ENCODE measurements at places on chromosomes 3 and 15.

DNA sequence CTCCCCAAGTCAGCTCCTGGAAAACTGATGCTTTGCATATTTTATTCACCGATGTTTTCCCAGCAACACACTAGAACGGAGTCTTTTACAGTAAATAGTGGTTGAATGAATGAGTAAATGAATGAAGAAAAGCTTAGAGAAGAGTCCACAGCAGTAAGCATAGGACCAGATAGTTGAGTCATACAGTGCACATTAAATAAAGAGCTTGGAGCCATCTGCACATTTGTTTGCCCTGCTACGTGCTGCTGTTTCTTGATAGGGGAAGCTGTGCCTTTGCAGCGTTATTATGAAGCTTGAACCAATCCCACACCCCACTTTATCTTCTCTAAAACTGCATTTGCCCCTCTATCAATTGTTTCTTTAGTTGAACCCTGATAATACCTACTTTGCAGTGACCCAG lies 1.2 kb downstream of the FAM98B start:
- no peak for DNase-seq

GRCh38 chr15:80904998-80905397 lies 84.6 kb downstream of the MESD start:
- no peak for DNase-seq

- no peak for DNase-seq
Measured at GRCh38 chr3:103624271-103624670, 1189.5 kb downstream of the ZPLD1 start.

GRCh38 chr3:23956701-23957100 lies 11.6 kb downstream of the NR1D2 start:
- no peak for DNase-seq

DNA sequence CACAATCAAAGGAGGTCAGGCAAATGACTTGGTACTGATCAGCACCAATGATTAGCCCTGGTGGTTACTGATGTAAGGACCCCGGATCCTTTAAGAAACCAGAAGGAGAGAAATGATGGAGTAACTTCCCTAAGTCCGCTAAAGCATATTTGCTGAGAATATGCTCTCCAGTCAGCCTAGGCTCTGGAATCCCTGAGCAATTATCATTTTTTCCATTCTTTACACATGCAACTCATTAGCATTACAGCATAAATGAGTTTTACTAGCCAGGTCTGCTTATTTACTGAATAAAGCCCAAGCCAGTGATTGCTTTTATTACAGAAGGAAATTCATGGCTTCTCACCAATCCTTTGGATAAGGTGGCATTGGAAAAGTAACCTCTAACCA lies 139.2 kb upstream of the WNT5A start:
- no peak for DNase-seq

GRCh38 chr15:96561593-96561992 lies 231.1 kb downstream of the NR2F2 start:
- no peak for DNase-seq

DNA sequence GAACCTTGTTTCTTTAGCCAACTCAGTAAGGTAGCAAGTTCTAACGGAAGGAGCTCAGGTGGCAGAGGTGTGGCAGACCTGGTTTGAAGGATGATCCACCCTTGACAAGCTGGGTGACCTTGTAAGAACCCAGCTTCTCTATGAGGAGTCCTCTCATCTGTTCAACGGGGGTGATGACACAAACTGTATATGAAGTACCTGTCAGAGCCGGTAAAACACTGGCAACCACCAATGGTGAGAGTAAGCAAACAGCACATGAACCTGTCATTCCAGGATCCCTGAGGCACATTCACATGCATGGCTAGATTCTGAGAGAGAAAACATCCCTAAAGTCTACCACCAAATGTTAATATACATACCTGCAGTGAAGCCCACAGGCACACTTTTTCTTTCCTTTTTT lies 2.4 kb downstream of the SCAP start:
- no peak for DNase-seq

GRCh38 chr15:86522721-86523120 lies 443.1 kb downstream of the AGBL1 start:
- no peak for DNase-seq

GRCh38 chr3:114994554-114995341 lies 152.3 kb downstream of the ZBTB20 start:
- DNase-seq = no peak

DNA sequence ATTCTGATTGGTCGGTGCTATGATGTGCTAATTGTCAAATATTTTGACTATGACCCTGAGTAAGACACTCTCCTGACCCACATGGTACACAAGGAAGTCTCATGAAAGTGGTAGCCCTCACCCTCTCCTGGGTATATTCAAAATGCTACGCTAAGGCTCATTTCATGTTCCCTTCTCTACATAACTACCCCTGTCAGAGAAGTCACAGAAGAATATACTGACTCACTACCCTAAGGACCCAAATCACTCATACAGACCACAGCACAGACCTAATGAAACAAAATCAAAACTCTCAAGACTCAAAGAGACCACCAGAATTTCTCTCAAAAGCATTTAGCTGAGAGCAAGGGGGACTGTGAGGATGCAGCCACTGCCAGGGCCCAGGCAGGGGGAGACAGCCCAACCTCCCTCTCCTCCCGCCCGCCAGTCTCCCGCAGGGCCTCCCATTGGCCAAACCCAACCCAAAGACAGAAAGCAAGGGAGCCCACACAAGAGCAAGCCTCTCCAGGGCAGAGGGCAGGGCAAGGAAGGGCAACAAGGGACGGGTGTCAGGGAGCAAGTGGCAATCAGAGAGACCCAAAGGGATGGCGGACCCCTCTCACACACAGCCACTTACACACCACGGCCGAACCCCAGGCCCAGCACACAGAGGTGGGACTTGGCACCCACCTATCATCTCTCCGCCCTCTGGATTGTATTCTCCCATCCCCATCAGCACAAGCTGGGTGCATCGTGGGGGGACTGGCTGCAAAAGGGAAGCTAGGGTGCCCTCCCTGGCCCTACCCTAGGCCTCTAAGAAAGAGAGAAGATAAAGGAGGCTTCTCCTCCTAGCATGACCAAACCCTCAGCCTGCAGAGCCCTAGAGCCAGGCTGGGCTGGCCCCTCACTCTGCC lies 41.6 kb downstream of the MEGF11 start:
- DNase-seq = no peak

- DNase-seq = no peak
Measured at GRCh38 chr3:127043041-127043641, 60.2 kb downstream of the PLXNA1 start.

GRCh38 chr3:150296123-150296735 lies 111.9 kb upstream of the TSC22D2 start:
- no peak for DNase-seq

GRCh38 chr3:160065786-160066185 lies 77.2 kb downstream of the IL12A start:
- no peak for DNase-seq

DNA sequence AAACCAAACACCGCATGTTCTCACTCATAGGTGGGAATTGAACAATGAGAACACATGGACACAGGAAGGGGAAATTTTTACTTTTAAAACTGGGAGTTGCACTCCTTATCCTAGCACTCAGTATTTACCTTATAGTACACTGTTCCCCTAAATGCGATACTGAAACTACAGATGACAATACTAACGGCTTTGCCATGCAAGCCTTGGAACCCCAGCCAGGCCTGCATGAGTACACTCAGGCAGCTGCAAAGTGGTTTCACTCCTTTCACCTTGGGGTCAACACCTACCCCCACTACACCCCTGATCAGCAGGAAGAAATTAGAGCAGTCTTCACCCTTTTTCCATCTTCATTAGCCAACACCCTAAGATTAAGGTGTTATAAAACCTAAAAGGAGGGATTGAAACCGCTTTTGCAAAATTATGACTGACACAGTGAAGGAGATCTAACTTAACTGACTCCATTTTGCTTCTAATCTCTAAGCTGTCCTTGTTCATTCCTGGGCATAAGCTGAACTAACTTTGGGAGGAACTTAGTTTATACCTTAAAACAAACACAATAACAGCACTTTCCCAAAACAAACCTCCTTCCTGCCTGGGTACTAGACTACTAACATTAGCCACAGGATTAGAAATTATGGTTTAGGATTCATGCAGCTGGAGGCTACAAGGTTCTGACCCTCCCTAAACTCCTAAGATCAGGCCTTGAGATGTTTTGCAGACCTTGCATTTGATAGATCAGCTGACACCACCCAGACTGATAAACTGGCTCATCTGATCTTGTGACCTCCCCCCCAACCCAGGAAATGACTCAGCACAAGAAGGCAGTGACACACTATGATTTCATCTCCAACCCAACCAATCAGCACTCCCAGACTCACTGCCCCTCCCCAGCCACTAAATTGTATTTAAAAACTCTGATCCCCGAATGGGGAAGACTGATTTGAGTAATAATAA lies 452.1 kb upstream of the PPP2R3A start:
- DNase-seq = peak; percentile 24

DNA sequence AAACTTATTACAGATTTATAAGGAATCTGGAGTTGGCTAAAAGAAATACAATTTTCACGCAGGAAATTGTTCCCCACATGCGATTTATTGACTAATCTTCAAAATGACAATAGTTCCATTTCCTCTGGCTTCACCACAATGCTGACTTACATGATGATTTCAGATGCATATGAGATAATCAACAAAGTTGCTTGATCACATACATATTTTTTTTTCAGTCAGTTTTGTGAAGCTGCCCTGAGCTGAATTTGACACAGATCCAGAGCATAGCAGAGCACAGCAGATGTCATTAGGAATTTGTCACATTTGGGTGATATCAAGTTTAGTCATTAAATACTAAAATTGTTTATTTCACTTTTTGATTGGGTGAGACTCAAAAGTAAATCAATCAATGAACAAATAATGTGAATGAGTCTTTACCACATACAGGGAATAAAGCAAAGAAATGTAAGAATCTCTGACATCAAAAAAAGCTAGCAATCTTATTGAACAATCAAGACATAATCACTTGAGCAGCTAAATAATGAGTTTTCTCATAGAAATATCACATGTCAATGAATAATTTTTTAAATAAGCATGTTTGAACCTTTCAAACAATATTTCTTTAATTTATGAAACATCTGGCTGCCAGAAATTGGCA lies 18.3 kb downstream of the CPB1 start:
- DNase-seq = no peak

GRCh38 chr15:50049871-50050270 lies 69.2 kb downstream of the ATP8B4 start:
- no peak for DNase-seq

- no peak for DNase-seq
Measured at GRCh38 chr3:96779810-96780209, 34.6 kb upstream of the EPHA6 start.

DNA sequence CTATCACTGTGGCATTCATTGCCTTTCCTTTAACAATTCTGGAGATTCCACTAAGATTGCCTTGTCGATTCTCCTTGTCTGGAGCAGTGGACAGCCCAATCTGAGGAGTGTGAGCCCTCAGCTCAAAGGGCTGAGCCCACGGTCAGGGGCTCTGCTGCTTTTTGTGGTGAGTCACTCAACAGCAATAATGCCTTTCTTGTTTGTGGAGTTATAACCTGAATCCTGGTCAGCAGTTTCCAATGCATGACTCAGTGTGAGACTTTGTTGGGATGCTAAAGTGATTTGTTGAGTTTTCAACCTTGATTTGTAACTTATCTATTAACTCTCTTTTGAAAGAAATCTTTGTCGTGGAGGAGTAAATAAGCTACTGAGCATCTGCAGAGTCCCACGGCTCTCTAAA lies 183.5 kb downstream of the TJP1 start:
- no peak for DNase-seq

DNA sequence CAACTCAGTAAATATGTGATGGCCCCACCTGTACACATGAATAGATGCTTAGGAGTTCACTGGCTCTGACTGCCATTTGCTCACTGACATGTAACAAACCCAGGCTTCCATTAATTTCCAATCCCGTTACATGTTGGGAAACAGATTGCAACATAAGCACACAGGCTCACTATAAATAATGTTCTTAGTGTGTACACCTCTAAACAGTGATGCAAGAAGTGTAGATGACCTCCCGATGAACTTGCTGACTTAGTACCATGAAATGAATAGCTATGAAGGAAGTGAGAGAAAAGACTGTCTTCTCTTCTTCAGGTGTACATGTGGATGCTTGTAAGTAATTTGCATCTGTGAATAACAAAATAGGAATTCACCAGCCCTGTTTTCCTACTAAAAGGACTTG lies 21.4 kb upstream of the FSIP1 start:
- peak; percentile 54 for DNase-seq

DNA sequence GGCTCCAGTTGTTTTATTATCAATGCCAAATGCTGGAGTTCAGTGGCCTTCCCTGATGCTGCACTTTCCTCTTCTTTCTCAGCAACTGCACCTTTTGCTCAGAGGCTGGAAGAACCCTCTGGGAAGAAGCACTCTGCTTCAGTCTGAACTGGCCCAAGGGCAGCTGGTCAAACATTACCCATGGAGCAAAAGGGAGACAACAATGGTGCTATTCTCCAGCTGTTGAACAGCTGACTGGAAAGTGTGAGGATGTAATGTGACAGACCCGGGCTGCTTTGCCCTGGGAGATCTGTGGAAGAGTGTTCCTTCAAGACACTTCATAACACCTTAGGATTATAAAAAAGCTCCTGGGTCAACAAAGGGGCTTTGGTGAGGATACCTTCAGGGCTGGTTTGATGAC lies 84.9 kb downstream of the EPHB1 start:
- DNase-seq = no peak

GRCh38 chr3:127480196-127480954 lies 110.2 kb downstream of the TPRA1 start:
- no peak for DNase-seq

- DNase-seq = no peak
Measured at GRCh38 chr15:91150502-91151160, 50.6 kb downstream of the SV2B start.

GRCh38 chr15:96344706-96345559 lies 14.4 kb downstream of the NR2F2 start:
- DNase-seq = no peak

- no peak for DNase-seq
Measured at GRCh38 chr15:89837134-89837829, 22.6 kb upstream of the ANPEP start.

DNA sequence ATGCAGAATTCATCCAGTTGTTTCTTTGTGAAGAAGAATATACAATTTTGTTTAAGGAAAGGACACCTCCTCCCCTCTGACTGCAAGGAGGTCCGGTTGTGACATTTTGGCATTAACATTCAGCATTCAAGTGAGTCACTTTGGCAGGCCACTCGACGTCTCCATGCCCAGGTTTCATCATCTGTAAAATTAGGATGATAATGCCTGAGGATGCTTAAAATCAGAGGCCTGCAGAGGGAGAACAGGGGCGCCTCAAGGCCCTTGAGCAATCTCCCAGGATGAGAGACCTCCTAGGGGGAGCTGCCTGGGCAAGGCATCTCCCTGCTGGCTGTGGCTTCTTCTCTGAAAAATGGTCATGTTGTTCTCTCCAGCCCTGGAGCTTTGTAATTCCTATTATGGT lies 236.0 kb downstream of the CACNA2D3 start:
- no peak for DNase-seq

Measured in RPMI8226 (cell line).